ENCODE measurements at places on chromosomes 2 and 18.

DNA sequence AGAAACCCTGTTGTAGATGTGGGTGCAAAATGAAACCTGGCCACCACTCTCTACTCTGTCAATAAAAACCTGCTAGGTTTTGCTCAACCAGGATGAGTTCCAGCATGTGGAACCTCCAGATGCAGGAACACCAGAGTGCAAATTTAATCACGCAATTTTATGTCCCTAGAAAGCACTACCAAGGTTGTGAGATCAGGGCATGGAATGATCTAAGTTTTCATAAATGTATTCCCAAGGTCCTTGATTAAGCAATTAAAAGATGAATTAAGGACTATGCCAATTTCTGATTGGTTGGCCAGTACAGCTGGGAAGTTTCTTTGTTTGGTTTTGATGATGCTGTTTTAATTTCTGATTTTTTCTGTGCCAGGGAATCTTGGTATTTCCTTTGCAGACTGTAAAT is 179.2 kb downstream of the KCNS3 start:
- DNase-seq, result no peak

- DNase-seq, result no peak
Observed at GRCh38 chr2:100257939-100258338, 64.4 kb downstream of the LONRF2 start.

- peak; percentile 62 for DNase-seq
Observed at GRCh38 chr18:8478166-8478967, 130.9 kb upstream of the RAB12 start.

- no peak for DNase-seq
Observed at GRCh38 chr18:5998166-5998881, 103.0 kb upstream of the TMEM200C start.

DNA sequence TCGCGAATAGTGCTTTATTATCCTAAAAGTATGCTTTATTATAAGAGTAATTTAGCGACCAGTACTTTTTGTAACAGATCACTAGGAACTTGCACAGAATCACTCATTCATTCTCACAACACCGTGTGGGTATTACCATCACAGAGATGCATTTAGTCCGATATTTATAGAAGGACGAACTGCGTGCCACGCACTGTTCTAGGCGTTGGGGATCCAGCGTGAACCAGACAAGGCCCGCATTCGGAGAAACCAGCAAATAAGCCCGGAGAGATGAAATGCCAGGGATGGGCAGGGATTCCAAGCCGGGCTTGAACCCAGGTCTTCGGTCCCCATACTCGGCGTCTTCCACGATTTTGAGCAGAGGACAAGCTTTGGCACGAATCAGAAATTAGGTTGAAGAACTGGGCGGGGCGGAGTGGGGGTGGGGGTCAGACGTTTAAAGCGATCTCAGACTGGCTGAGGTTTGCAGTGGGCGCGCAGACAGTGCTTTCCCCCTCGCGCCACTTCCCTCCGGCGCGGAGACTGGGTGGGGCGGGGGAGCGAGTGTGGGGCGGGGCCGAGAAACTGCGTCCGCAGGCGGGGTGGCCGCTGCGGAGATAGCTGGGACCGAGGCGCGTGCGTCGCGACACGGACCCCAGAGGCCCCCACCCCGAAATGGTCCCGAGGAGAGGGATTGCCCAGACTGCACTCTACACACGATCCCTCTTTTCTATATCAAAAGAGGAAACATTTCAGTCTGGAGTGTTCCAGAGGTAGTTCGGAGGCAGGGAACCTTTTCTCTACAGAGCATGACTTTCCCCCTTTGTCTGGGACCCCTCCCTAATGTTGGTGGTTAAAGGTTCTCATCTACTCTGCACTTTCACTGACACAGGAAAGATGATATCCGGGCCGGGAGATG is 1.1 kb upstream of the CXCR4 start:
- no peak for DNase-seq

GRCh38 chr2:137208431-137208891 is 443.1 kb downstream of the THSD7B start:
- DNase-seq, result no peak

- DNase-seq, result no peak
Observed at GRCh38 chr2:151857650-151858049, 29.4 kb upstream of the ARL5A start.

- DNase-seq, result peak; percentile 21
Observed at GRCh38 chr2:238060096-238060541, 682 bp upstream of the SCLY start.

All from cardiac fibroblast (primary cell).